ENCODE measurements at places on chromosomes 12 and 14.

GRCh38 chr12:460261-461230, 807 bp downstream of the B4GALNT3 start:
- DNase-seq: peak; percentile 47

DNA sequence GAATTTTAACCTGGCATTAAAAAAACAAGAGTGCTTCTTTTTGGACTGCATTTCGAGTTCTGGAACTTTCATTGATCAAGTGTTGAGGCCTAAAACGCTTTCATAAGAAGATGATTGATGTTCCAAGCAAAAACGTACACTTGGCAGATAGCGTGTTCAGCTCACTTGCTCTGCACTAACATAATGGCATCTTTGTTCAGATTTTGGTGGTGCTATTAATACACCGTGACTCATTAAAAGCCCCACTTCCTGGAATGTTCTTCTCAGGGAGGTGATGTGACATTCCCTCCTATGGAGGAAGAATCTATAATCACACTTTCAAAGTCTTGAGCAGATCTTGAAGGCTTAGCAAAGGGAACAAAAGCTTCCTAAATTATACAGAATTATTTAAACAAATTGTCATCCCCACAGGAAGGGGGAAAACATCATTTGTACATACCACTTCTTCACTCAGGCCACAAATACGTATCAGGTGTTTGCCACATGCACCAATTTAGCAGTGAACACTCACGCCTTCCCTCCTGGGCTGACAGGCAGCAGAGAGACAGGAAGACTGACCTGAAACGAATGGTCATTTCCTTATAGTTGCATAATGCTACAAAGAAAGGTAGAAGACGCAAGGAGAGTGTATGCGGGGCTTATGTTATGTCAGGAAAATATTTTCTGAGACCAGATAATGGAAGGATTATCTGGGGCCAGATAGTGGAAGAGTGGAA, 15.4 kb downstream of the HSP90AA1 start:
- no peak for DNase-seq

DNA sequence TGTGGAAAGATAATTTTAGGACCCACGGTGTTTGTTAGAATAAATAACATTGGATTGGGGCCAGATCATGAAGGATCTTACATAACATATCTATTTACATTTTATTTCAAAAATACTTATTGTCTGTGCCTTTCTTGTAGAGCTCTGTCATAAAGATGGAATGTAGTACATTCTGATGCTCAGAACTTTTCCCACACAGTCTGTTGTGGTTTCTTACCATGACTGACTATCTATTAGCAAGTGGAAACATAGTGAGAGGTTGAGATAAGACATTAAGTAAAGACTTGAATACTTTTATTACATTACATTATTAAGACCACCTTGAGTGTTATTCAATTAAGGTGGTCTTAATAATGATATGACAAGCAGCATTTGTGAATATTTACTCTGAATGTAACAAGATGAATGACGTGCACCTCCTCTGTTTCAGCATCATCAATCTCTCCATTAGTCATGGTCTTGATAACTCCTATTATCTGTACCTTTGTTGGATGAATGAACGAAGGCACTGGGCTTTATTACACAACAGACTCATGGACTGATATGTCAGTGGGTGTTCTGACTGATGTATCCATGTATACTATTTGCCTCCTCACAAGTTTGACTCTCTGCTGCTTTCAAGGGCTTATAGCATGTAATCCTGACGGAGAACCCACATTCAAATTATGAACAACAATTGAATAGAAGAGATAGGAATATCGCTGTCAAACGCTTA, 883.0 kb upstream of the FLRT2 start:
- DNase-seq: peak; percentile 68

- DNase-seq: no peak
These were observed 63.2 kb upstream of the TMX1 start for GRCh38 chr14:51176839-51177238.

DNA sequence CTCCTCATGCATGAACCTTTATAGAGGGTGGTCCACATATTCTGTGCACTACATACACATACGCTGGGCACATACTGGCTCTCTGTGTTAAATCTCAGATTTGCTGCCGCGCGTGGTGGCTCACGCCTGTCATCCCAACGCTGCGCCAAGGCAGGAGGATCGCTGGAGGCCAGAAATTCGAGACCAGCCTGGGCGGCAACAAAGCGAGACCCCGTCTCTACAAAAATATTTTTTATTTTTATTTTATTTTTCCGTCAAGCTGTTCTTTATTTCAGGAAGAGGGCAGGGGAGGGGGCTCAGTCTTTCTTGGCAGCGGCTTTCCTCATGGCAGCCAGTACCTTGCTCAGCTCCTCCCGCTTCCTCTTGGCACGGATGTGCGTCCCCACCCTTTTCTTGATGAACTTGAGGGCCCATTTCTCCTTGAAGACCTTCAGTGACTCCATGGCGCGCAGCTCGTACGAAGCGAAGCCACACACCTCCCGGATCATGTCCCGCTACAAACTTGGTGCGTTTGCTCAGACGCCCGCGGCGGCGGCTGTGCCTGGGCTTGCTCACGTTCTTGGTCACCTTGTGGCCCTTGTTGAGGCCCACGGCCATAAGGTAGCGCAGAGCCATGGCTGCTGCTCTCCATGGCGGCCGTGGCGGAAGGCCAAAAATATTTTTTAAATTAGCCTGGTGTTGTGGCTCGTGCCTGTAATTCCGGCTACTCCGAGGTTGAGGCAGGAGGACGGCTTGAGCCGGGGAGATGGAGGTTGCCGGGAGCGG, 3.2 kb downstream of the DCAF4 start:
- DNase-seq: no peak

DNA sequence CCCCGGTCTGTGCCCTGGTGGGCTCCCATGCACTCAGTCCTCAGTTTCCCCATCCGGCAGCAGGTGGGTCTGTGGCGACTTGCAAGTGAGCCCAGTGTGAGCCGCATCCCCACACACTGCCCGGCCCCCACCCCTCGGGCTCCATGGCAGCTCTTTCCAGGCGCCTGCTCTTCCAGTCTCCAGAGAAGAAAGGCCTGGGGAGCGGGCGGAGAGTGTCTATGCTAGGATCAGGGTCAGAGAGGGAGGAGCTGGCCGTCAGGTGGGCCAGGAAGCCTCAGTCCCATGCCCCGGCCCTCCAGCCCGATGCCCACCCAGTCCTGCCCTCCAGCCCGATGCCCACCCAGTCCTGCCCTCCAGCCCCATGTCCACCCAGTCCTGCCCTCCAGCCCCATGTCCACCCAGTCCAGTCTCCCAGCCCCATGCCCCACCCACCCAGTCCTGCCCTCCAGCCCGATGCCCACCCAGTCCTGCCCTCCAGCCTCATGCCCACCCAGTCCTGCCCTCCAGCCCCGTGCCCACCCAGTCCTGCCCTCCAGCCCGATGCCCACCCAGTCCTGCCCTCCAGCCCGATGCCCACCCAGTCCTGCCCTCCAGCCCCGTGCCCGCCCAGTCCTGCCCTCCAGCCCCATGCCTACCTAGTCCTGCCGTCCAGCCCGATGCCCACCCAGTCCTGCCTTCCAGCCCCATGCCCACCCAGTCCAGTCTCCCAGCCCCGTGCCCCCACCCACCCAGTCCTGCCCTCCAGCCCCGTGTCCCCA, 49.2 kb downstream of the FBRSL1 start:
- DNase-seq: no peak

- no peak for DNase-seq
These were observed 73.2 kb downstream of the TSPAN11 start for GRCh38 chr12:30999723-31000122.

DNA sequence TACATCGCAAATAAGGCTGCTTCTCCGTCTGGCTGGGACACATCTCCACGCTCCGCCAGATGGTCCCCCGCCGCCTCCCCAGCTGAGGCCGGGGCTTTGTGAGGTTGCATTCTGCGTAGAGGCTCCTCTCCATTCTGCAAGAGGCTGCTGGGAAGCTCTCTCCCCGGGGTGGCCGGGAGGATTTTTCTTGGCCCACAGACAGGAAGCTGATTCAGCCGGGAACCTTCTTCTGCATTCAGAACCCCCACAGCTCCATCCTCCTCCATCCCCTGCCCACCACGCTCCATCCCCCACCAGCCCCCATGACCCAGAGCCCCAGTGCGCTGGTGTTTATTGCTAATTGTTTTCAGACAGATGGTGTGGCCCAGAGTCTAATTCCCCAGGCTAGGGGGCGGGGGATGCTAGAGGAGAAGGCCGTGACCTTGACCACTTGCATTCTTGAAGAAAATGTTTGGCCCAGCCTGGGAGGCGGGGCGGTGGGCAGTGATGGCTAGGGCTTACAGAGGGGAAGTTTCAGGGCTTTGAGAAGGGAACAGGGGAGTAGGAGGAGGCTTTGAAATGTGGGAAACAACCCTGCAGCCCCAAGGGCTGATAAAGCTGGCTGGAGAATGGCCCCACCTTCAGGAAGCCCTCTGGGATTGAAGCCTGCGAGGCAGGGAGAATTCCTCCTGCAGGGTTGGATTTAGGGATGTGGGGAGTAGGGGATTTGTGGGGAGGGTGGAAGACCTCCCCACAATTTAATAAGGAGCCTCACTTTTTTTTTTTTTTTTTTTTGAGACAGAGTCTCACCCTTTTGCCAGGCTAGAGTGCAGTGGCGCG, 88.5 kb upstream of the NCOR2 start:
- DNase-seq: peak; percentile 90

DNA sequence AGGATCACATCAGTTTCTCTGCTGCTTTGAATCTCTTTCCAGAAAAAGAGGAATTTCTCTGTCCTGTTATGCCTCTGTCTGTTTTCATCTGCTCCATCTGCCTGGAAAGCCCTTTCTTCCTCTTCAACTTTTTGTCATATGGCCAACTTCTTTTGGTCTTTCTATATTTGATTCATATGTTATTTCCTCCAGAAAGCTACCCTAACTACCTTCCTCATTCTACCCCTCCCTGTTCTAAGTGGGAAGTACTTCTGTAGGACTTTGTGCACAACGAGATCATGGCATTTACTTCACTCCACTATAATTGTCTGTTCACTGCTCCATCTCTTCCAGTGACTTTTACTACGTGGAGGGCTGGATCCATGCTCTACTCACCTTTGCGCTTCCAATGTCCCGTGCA, 5.9 kb downstream of the CLEC4D start:
- no peak for DNase-seq

DNA sequence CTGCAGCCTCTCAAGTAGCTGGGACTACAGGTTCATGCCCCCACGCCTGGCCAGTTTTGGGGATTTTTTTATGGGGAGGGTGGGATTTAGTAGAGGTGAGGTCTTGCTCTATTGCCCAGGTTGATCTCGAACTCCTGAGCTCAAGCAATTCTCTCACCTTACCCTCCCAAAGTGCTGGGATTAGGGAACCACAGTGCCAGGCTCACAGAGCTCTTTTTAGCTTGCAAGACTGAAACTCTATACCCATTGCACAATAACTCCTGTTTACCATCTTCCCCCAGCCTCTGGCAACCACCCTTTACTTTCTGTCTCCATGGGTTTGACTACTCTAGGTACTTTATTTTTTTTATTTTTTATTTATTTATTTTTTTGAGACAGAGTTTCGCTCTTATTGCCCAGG, 25.7 kb upstream of the CDK17 start:
- DNase-seq: peak; percentile 88

GRCh38 chr12:89924191-89924590, 215.6 kb upstream of the ATP2B1 start:
- DNase-seq: no peak

- peak; percentile 76 for DNase-seq
These were observed 96.2 kb downstream of the CIT start for GRCh38 chr12:119780786-119781434.

GRCh38 chr12:50520416-50521207, 15.8 kb downstream of the DIP2B start:
- DNase-seq: no peak

- no peak for DNase-seq
These were observed 118.9 kb downstream of the GARIN6 start for GRCh38 chr12:99766408-99766807.

- no peak for DNase-seq
These were observed 106.4 kb downstream of the PIWIL1 start for GRCh38 chr12:130444061-130444460.

GRCh38 chr12:53053218-53054111, 3.6 kb downstream of the TNS2 start:
- DNase-seq: peak; percentile 53

- DNase-seq: no peak
These were observed 19.0 kb downstream of the GALNT9 start for GRCh38 chr12:132310181-132311040.

DNA sequence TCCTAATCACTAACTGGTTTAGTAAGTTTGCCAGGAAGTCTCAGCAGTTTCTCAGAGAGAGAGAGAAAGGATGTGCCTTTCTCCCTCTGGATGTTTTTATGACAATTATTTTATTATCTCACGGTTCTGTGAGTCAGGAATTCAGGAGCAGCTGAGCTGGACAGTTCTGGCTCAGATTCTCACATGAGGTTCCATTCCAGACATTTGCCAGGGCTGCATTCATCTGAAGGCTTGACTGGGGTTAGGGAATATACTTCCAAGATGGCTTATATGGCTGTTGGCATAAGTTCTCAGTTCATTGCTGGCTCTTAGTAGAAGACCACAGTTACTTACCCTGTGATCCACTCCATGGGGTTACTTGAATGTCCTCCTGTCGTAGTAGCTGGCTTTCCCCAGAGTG, 101.2 kb upstream of the ATF7IP start:
- no peak for DNase-seq

DNA sequence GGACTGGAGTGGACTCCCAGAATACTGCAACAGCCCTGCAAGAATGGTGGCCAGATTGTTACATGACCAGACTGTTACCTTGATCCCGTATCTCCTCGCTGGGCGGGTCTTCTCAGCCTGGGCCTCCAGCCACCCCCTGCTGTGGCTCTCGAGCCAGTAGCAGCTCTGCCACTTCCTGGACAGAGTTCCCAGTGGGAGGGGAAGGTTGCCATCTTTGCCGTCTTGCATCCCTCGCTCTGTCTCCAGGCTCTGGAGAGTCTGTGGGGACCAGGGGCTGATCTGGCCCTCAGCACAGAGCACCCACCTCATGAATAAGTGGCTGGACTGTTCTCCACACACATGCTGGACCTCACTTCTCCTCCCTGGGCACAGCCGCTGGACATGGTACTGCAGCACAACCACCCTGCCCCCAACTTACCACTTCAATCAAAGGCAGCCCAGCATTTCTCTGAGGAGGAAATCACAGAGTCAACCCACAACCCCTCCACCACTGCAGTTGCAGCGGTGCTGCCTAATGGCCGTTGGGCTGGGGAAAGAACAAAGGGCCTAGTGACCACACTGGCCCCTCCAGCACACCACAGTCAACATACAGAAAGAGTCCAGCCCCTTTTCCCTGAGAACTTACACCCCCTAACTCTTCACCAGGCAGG, 6.9 kb upstream of the KLRF1 start:
- no peak for DNase-seq

GRCh38 chr12:109928058-109928656, 28.1 kb downstream of the TCHP start:
- no peak for DNase-seq

- DNase-seq: no peak
These were observed 25.5 kb upstream of the CCDC91 start for GRCh38 chr12:28164644-28165275.
